ENCODE measurements at places on chromosomes 12 and 14. TPM values are rescaled to one million over a fixed set of nuclear protein-coding genes. Genes with fewer than 3 reads are reported as not detected.

NTS gene
- not detected for total RNA-seq

MTERF2 gene
- 14.3 TPM for total RNA-seq

AQP6 gene
- not detected for total RNA-seq

PPP1R1A gene
- not detected for total RNA-seq

GLT1D1 gene
- not detected for total RNA-seq

BMAL2 gene
- not detected for total RNA-seq

TCTN1 gene
- total RNA-seq: 13.4 TPM

B4GALNT3 gene
- total RNA-seq: 0.34 TPM

RNF31 gene
- total RNA-seq: 85.7 TPM

MYO1H gene
- not detected for total RNA-seq

CEBPE gene
- 1.8 TPM for total RNA-seq
